Activated effector memory CD4-positive, alpha-beta T cell treated with anti-CD3 and anti-CD28 coated beads, Interleukin-2, amount 50 U/mL, for 16 hours (primary cell): ENCODE measurements at places on chromosomes 5 and 9.

- DNase-seq, result no peak
Measured at GRCh38 chr5:125865166-125865815, 557.9 kb upstream of the GRAMD2B start.

- DNase-seq, result no peak
Measured at GRCh38 chr9:100058699-100059579, 39.9 kb downstream of the ERP44 start.

GRCh38 chr9:94120854-94121376 is 36.7 kb downstream of the PTPDC1 start:
- DNase-seq, result no peak

DNA sequence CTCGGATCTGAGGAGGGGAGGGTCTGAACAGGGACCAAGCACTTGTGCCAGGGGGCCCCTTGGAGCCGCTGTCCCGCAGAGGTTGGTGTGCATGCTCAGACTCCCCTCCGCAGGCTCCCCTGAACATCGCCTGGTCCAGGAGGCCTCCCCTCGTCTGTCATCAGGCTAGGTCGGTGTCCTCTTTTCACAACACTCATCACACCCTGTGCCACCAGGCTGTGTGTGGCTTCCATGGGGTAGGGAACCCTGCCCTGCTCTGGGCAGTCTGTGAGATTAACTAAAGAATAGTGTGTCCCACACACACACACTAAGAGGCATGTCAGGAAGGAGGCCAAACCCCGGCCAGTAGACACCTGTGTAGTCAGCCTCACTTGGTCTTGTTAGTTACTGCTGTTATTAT is 119.3 kb downstream of the C5orf15 start:
- peak; percentile 53 for DNase-seq

DNA sequence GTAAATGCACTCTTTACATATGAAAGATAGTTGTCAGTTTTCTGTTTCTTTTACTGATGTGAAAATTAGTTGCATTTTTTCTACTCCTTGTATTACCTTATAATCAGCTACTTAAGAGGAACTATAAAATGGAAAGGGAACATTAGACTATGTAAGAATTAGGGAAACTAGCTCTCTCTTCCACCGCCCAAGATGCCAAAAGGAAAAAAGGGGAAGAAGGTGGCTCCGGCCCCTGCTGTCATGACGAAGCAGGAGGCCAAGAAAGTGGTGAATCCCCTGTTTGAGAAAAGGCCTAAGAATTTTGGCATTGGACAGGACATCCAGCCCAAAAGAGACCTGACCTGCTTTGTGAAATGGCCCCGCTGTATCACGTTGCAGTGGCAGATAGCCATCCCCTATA is 15.2 kb upstream of the HOMER1 start:
- no peak for DNase-seq

- no peak for DNase-seq
Measured at GRCh38 chr5:82734347-82734746, 342.8 kb downstream of the TMEM167A start.

DNA sequence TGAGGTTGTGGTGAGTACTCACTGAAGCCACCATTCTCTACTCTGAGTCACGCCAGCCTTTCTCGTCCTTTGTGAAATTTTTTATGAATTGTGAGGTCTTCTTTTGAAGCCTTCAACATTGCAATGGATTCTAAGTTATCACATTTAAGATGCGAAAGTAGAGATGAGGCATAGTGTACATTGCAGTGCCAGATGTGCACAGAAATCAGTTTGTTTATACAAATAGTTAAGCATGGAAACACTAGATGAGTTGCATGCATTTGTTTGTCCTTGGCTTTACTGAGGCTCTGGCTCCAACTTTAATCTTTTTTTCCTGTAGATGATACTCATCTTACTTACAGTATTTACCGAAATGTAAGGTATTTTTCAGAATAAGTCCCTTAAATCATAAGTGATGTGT is 453.7 kb upstream of the RIOK2 start:
- no peak for DNase-seq

DNA sequence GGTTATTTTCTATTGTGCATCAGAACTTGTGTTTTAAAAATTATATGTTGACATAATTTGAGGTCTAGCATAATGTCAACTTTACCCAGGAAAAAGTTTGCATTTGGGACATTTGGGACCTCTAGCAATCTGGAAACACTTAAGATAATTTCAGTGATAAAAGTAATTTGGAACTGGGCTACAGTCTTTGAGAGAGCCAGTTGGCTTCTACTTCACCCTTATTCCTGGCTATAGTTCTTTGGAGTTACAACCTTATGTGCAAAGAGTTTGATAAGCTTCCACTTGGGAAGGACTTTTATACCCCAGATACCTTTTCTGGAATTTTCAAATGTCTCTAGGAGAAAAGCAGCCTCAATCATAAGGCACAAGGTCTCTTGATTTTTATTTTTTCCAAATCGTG is 139.3 kb downstream of the ARRDC3 start:
- no peak for DNase-seq

- no peak for DNase-seq
Measured at GRCh38 chr9:137647096-137647714, 28.4 kb downstream of the EHMT1 start.

- no peak for DNase-seq
Measured at GRCh38 chr5:146173597-146173996, 8.9 kb downstream of the LARS1 start.

- DNase-seq, result no peak
Measured at GRCh38 chr9:90343991-90344390, 298.6 kb downstream of the DIRAS2 start.

- no peak for DNase-seq
Measured at GRCh38 chr9:18480662-18481093, 6.7 kb downstream of the ADAMTSL1 start.

- no peak for DNase-seq
Measured at GRCh38 chr5:139462586-139463276, at the start of gene ECSCR. TSS of gene ECSCR (minus strand) at chr5:139462743. CDS start at chr5:139462670, 73 bp downstream.

DNA sequence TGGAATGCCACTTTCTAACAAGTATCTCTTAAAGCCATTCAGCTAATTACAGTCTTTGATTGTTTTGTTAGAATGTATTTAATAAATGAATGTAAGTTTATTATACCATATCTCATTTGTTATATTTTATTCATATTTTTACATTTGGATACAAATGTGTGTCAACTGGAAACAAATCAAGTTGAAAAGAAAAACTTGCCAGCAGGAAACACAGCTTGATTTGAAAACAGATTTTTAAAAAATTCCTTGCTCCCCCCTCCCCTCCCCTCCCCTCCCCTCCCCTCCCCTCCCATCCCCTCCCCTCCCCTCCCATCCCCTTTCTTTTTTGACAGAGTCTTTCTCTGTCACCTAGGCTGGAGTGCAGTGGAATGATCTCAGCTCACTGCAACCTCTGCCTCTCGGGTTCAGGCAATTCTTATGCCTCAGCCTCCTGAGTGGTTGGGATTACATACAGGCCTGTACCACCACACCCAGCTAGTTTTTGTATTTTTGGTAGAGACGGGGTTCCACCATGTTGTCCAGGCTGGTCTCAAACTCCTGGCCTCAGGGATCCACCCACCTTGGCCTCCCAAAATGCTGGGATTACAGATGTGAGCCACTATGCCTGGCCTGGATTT is 227.6 kb downstream of the WDR70 start:
- no peak for DNase-seq

GRCh38 chr9:91795598-91796241 is 154.3 kb downstream of the ROR2 start:
- peak; percentile 63 for DNase-seq

GRCh38 chr5:31335456-31335855 is 142.0 kb downstream of the CDH6 start:
- DNase-seq, result no peak

GRCh38 chr9:36145970-36146369 is 9.4 kb downstream of the GLIPR2 start:
- DNase-seq, result no peak

DNA sequence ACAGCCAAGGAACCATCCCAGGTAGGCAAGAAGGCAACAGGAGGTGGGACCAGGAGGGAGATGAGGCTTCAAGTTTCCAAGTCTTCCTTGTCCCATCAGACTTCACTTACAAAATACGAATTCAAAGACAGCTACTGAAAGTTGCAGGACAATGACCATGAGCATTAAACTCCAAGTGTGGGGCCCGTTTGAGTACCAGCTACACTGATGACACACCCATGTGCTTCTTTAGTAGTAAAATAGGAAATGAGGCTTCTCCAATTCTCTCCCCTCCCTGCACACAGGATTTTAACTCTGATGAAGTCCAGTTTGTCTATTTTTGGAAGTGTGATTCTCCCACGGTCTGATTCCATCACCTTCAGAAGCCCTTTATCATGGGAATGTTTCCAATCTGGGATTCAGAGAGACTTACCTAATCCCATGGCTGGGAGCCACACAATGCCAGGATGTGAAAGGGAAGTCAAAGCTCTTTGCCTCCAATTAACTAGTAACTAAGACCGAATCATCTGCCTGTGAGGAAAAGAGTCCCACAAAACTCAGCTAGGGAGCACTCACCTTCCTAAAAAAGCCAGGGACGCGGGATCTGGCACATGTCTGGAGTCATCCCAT is 222.8 kb upstream of the MSX2 start:
- DNase-seq, result no peak

- DNase-seq, result no peak
Measured at GRCh38 chr5:74394916-74395880, 245.3 kb downstream of the ENC1 start.

DNA sequence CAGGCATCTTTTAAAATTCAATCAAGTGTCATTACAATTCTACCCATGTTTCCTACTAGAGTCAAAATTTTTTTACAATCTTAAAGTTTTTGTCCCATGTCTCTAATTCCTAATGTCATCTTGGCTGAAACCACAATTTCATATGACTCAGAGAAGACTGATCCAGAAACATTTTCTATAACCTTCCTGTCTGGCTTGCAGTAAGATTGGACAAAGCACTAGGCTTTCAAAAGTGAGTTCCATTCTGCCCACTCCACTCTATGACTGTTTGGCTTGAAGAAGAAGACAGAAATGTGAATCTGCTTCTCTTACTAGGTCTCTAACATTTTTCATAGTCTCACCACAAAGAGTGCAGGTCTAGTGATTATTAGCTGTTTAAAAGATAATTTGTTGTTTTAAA is 88.8 kb downstream of the NR3C1 start:
- no peak for DNase-seq

- no peak for DNase-seq
Measured at GRCh38 chr5:17206021-17206420, 11.4 kb upstream of the BASP1 start.

GRCh38 chr5:168076561-168076991 is 214.9 kb upstream of the WWC1 start:
- no peak for DNase-seq

DNA sequence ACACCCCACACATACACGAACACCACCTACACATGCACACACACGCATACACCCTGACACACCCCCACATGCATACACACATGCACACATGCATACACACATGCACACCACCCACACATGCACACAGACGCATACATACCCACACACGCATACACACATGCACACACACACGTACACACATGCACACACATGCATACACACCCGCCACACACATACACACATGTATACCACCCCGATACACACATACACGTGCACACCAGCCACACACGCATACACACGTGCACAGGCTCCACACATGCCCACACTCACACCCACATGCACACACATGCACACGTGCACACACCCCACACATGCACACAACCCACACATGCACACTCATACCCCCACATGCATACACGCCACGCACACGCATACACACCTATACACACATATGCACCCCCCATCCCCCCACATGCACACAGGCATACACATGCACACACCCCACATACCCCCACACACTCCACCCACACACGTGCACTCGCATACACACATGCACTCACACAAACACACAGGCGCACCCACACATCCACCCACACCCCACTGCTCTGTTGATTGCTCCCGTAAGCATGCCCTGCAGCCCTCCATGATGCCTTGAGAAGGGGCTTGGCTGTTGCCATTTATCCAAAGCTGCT is 119.3 kb downstream of the COL5A1 start:
- DNase-seq, result no peak

DNA sequence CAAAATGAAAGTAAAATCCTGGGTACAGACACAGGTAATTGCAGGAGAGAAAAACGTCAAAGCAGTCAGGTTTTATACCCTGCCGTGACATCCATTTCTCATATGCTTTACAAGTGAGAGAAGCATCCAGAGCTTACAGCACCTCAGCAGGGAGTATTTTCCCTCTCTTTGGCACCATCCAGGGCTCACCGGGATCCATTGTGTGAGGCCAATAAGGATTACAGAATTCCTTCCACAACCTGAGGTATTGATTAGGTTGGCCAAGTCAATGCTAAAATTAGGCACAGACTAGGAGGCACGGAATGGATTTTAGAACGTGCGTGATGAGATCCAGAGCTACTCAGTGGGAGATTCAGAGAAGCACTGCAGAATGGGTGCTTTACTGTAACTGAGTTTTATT is 296.6 kb downstream of the FBXL7 start:
- no peak for DNase-seq
